ENCODE measurements at places on chromosomes 16 and 17.

GRCh38 chr17:59355702-59356325, 24.4 kb downstream of the YPEL2 start:
- no peak for DNase-seq

GRCh38 chr16:70394853-70395252, 44.0 kb downstream of the ST3GAL2 start:
- no peak for DNase-seq

DNA sequence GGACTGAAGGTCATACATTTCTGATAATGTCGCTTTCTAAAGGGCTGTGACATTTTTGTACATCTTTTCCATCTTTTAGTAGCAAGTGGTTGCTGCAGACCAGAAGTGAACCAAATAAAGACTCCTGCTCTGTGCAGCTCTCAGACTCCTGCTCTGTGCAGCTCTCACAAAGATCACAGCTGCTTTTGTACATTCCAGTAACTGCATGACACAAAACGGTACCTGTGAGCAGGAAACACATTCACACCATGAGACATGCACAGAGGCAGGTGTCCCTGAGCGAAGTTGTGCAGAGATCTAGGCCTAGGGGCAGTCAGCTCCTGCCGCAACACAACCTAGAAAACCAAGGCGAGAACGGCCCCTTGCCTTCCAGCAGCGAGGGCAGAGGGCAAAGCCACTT, 67.5 kb downstream of the KLHDC4 start:
- DNase-seq: no peak

GRCh38 chr16:6133009-6133557, 1035.5 kb upstream of the EEF2KMT start:
- DNase-seq: no peak

DNA sequence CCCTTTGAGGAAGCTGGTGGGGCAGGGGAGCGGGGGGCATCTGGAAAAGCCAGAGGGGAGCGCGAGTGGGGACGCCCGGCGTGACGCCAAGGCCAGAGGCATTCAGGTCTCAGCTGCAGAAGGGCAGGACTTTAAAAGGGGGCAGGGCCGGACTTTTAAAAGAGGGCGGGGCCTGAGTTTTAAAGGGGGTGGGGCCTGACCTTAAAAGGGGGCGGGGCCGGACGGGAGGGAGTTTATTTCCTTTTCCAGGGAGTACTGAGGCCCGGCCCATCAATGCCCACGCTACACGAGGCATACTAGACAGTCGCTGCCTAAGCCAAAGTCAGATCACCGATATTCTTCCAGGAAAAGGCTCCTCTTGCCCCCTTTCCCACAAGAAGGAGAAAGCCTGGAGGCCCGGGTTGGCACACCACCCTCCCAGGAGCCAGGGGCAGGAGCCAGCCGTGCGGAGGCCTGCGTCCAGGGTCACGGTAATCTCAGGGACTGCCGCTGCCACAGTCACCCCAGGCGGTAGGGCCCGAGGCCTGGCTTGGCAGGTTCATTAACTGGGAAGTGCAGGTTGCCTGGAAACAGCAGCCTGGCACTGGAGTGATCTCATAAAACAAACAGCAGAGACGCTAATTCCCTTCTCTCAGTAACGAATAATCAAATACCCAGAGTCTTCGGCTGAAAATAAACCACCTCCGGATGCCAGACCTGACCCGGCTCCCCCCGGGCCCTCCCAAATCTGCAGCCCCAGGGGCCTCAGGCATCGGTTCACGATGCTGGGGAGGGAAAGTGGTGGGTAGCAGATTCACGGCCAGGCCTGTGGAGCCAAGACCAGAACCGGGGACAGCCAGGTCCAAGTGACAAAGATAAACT, 90.7 kb downstream of the TIMM22 start:
- no peak for DNase-seq

DNA sequence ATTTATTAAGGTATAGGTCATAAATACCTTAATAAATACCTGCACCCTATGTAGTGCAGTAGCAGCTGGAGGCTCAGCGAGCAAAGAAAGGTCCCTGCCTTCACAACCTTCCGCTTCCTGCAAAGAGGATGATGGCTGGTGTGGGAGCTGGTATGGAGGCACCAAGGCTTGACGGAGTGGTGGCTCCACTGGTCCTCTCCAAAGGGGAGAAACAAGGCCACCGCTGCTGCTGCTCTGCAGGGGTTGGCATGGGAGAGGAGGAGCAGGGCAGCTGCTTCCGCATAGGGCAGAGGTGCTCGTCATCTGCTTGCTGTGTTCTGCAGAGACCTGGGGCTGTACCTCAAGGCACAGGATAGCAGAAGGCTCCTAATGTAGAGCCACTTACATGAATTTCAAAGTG, 52.8 kb downstream of the NDEL1 start:
- no peak for DNase-seq

DNA sequence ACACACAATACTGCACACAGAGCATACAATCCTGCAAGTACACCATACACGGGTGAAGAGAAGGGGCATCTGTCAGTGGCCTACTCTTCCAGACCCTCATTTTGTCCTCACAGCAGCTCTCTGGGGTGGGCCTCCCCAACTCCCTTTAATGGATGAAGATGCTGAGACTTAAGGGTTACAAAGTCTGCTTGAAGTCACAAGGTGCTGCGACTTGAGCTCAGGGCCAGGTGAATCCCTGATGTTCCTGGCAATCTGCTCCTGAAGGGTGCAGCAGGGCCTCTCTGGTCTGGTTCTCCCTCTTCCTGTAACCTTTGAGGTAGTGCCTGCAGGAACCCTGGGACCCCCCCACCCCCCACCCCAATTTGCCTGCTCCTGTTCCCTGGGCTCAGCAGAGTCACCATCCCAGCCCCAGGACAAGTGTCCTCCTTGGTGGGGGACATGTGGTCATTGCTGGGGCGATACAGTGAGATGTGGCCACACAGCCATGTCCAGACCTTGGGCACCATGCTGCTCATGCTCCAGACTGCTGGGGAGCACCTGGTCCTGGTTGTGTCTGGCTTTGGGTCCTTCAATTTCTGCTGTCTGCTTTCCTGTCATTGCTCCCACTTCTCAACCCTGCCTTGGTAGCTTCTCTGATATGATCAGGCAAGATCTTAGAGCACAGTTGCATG, 107.5 kb downstream of the METRNL start:
- DNase-seq: no peak

GRCh38 chr16:24526701-24527495, 12.5 kb upstream of the RBBP6 start:
- DNase-seq: no peak

DNA sequence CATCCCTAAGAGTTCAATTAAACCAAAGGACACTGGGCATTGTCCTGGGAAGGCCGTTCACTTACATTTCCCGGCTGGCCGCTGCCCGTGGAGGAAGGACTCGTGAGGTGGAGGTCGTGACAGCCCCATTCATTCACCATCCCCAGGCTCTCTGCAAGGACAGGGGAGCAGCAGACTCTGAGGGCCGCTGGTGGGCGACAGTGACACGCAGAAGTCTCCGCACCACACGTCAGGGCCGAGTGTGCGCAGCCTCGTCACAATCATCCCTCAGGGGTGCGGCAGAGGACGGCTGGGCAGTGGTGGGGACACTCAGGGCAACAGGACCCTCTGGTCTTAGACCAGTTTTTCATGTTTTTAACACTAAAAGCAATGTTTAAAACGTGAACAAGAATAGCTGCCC, 21.7 kb downstream of the UNKL start:
- no peak for DNase-seq
